ENCODE measurements at places on chromosomes 12 and 14.

DNA sequence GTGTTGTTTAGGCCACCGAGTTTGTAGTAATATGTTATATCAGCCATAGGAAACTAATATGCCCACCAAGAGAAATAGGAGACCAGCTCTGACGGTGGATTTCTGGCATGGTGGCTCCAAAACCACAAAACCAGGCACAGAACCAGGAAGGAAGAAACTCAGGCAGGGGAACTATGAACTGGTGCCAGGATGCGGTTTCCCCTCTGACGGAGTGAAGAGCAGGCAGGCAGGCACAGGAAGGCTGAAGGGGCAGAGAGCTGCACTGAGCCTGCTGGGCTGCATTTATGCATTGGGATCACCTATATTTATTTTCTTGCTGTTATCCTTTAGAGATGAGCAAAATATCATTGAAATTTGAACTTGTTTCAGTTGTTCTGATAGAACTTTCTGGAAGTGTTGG lies 479.4 kb downstream of the VRK1 start:
- no peak overlapping the region for H3K27ac ChIP-seq
- H3K27me3 ChIP-seq = no peaks in the 10 kb centered on the region
- DNase-seq = no peak
- no peak overlapping the region for H3K4me3 ChIP-seq
- no peaks in the 10 kb centered on the region for H3K36me3 ChIP-seq
- peaks cover 9% of the 10 kb centered on the region for H3K4me1 ChIP-seq

GRCh38 chr12:1350934-1351240 lies 243.5 kb downstream of the FBXL14 start:
- no peak overlapping the region for H3K4me3 ChIP-seq
- H3K27ac ChIP-seq = no peak overlapping the region
- peaks cover 8% of the 10 kb centered on the region for H3K4me1 ChIP-seq
- H3K27me3 ChIP-seq = no peaks in the 10 kb centered on the region
- DNase-seq = no peak

DNA sequence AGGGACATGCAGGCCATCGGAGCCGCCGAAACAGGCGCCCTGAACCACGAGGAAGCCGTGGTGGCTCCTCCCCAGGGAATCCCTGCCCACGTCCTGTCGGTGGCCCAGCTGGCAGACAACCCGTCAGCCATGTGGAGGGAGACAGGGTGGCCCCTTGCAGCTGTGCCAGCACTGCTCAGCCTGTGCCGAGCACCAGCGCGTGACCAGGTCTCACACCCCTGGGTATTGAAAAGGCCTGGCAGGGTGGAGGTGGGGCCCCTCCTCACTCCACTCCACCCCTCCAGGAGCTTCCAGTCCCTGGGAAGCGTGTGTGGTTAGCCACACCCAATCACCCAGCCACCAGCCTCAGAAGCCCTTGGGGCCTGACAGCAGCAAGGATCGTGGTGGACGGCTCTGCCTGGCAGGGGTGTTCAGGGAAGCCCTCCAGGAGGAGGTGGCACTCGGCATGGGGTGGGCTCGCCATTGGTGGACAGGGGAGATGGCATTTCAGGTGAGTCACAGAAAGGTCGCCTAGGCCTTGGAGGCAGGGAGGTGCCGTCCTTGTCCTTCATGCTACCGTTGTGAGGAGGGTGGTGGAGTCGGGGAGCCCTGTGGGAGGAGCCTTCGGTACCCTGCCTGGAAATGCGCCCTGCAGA lies 12.3 kb upstream of the DLK1 start:
- peaks cover 20% of the 10 kb centered on the region for H3K4me1 ChIP-seq
- no peak overlapping the region for H3K4me3 ChIP-seq
- DNase-seq = no peak
- no peaks in the 10 kb centered on the region for H3K27me3 ChIP-seq
- no peak overlapping the region for H3K27ac ChIP-seq

DNA sequence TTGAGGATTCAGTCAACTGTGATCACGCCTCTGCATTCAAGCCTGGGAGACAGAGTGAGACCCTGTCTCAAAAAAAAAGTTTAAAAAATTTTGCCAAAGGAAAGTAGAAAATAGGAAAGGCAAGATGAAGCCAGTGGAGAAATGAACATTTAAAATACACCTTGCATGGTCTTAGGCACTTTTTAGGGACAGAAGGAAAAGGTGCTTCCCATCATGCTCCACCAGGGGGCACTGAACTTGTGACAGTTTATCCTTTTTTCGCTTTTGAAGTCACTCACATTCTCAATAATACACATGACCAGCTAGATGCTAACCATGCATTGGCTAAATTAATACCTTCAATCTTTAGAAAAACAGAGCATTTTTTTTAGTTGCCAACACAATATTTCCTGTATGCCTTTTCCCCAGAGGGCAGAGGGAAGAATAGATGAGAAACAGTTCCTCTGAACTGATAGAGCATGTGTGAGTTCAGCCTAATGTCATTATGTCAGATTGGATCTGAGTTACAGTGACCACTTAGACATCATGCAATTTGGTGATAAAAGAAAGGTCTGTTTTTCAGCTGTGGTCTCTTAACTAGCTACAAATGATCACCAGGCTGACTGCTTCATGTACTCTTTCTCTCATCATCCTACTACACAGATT lies 221.8 kb upstream of the SSTR1 start:
- H3K36me3 ChIP-seq = no peaks in the 10 kb centered on the region
- DNase-seq = peak; percentile 27
- H3K4me3 ChIP-seq = no peak overlapping the region

DNA sequence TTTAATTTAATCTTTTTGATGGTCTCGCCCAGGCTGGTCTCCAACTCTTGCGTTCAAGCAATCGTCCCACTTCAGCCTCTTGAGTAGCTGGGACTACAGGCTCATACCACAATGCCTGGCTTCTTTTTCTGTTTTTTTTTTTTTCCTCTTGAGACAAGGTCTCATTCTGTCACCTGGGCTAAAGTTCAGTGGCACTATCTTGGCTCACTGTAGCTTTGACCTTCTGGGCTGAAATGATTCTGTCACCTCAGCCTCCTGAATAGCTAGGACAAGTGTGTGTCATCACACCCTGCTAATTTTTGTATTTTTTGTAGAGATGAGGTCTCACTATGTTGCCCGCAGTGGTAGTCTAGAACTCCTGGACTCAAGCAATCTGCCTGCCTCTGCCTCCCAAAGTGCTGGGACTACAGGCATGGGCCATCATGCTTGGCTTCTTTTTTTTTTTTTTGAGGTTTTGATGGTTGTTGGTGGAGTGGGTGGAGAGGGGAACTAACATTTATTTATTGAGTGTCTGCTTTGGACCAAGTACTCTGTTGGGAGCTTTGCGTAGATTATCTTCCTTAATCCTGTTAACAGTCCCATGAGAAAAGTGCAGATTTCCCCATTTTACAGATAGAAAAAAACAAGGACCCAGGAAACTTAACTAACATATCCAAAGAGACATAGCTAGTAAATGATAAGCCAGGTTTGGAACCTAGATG lies 102.0 kb downstream of the DIP2B start:
- DNase-seq = no peak
- H3K27me3 ChIP-seq = no peaks in the 10 kb centered on the region
- no peaks in the 10 kb centered on the region for H3K4me1 ChIP-seq

DNA sequence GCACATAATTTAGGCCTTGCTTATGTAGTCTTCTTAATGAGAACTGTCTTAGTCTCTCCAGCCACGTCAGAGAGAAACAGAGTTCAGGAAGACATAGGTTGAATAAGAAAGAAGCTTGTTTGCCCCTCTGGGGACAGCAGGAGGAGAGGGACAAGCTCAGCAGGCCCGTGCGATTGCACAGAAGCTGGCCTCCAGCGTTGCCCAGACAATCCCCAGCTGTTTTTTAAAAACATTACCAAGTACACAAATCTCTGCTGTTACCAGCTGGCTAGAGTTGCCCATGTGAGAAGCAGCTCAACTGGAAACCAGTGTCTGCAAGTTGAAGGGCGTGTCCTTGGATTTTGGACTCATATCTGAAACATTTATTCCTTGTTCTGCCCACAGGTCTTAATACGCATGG lies 232.6 kb downstream of the EFCAB11 start:
- no peak for DNase-seq
- no peaks in the 10 kb centered on the region for H3K27me3 ChIP-seq
- H3K36me3 ChIP-seq = no peaks in the 10 kb centered on the region
- H3K4me3 ChIP-seq = no peak overlapping the region

DNA sequence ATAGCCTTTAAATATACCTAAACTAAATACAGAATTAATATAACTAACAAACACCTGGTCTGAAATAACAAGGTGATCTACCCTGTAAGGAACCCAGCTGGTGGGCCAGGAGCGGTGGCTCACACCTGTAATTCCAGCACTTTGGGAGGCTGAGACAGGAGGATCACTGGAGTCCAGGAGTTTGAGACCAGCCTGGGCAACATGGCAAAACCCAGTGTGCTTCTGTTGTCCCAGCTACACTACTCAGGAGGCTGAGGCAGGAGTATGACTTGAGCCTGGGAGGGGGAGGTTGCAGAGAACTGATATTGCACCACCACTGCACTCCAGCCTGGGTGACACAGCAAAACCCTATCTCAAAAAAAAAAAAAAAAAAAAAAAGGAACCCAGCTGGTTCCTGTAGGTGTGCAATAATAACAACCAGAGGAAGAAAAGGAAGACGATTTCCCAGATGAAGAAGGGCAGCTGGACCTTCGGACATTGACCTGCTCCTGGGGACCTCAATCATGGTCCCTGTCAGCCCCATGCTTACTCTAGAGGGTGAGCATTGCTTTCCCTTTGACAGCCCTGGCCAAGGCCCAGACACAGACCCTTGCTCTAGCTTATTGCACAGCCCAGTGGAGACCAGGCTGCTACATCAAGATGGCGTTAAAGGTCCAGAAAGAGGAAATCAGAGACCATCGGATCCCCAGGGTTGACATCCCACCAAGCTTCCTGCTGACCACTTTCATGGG lies 5.4 kb downstream of the FOS start:
- H3K4me1 ChIP-seq = peaks cover 16% of the 10 kb centered on the region
- H3K36me3 ChIP-seq = peaks cover 19% of the 10 kb centered on the region
- no peak overlapping the region for H3K27ac ChIP-seq
- peaks cover 2% of the 10 kb centered on the region for H3K27me3 ChIP-seq

GRCh38 chr14:92635896-92636295 lies 112.5 kb downstream of the LGMN start:
- no peak overlapping the region for H3K4me3 ChIP-seq
- no peak overlapping the region for H3K27ac ChIP-seq
- no peaks in the 10 kb centered on the region for H3K36me3 ChIP-seq

DNA sequence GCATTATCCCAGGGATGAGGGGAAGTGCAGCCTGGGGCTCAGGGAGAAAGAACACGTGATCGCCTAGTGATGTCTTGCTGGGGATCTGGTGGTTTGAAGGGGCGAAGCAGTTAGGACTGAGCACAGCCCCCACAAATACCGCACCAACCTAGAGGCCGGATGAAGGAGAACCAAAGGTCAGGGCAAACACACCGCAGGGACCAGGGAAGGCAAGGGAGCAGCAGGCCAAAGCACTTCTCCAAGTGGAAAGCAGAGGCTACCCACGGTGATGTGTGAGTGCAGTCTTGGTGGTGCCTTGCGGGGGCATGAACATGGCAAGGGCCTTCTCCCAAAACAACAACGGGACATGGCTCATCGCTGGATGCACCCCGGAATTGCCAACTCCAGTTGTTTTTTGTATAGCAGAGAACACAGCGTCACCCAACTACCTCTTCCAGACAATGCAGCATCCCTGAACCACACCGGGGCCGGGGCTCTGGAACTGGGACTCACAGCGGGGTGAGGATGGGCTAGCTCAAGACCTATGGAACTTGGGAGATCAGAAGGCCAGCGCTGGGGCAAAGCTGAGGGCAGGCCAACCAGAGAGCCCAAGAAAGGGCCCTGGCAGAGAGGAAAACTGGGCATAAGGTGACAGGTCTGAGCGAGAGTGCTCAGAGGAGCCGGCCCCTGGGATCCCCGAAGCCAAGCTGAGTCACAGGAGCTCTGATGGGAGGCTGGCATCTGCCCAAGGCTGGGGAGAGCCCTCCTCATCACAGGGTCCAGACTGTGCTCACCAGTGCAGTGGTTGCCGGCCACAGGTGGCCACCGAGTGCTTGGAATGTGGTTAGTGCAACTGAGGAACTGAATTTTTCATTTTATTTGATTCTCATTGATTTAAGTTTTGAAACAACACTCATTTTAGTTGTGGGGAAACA lies 11.1 kb downstream of the GALNT16 start:
- H3K4me1 ChIP-seq = no peaks in the 10 kb centered on the region
- no peaks in the 10 kb centered on the region for H3K27me3 ChIP-seq
- DNase-seq = no peak

GRCh38 chr12:56338308-56339157 lies at the start of gene IL23A:
Gene IL23A (plus strand): TSS chr12:56338884. CDS start chr12:56339045, 161 bp downstream.
- no peak within 1 kb of the TSS for H3K4me3 ChIP-seq
